HepG2 (cell line): ENCODE measurements at places on chromosomes 3 and 15. TPM values are rescaled to one million over a fixed set of nuclear protein-coding genes. Genes with fewer than 3 reads are reported as not detected.

Gene LSMEM2
- total RNA-seq: 0.07 TPM in 1 of 2 replicates, not detected in the other

DNA sequence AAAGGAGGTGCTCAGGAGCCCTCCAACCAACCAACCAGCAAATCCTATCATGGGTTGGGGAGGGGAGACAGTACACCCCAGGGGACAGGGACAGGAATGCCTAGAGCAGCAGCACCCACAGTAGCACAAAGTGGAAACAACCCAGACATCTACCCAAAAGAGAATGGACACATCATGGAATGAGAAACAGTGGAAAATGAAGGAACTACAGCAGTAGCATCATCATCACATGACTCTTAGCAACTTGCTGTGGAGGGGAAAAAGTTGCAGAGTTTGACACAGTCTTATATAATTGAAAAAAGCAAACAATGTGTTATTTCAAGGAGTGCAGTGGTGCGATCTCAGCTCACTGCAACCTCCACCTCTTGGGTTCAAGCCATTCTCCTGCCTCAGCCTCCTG lies 11.0 kb downstream of the C3orf22 start:
- H3K27ac ChIP-seq: no peak overlapping the region
- H3K4me1 ChIP-seq: peaks cover 8% of the 10 kb centered on the region; the same call in 1 of the 2 replicates
- no peak overlapping the region for H3K4me3 ChIP-seq
- peaks cover 3% of the 10 kb centered on the region; the same call in 1 of the 2 replicates for H3K27me3 ChIP-seq
- no peak for DNase-seq
- peaks cover 8% of the 10 kb centered on the region; the same call in 1 of the 3 replicates for H3K36me3 ChIP-seq

DNA sequence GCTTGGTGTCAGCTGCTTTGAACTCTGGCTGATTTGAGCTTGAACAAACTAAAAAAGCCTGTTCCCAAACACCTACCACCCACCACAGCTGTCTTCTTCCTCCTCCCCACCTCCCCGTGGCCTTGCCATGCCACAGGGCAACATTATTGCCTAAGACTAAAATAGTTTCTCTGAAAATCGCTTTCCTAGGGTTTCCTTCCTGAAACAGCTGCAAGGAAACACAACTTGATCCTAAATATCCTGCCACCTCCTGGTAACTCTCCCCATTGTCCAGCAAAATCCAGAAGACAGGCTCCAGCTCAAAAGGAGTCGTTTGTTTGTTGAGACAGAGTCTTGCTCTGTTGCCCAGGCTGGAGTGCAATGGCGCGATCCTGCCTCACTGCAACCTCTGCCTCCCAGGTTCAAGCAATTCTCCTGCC lies 193.9 kb upstream of the TPM1 start:
- H3K4me3 ChIP-seq: no peak overlapping the region
- H3K36me3 ChIP-seq: no peaks in the 10 kb centered on the region
- peak; percentile 13 for DNase-seq
- peak overlapping the region; percentile 43 for H3K27ac ChIP-seq
- H3K4me1 ChIP-seq: peaks cover 80% of the 10 kb centered on the region
- H3K27me3 ChIP-seq: no peaks in the 10 kb centered on the region

- H3K4me1 ChIP-seq: no peaks in the 10 kb centered on the region
- H3K4me3 ChIP-seq: no peak overlapping the region
- no peak overlapping the region for H3K27ac ChIP-seq
- no peak for DNase-seq
- no peaks in the 10 kb centered on the region for H3K27me3 ChIP-seq
Observed at GRCh38 chr3:42375121-42375800, 35.1 kb downstream of the LYZL4 start.

DNA sequence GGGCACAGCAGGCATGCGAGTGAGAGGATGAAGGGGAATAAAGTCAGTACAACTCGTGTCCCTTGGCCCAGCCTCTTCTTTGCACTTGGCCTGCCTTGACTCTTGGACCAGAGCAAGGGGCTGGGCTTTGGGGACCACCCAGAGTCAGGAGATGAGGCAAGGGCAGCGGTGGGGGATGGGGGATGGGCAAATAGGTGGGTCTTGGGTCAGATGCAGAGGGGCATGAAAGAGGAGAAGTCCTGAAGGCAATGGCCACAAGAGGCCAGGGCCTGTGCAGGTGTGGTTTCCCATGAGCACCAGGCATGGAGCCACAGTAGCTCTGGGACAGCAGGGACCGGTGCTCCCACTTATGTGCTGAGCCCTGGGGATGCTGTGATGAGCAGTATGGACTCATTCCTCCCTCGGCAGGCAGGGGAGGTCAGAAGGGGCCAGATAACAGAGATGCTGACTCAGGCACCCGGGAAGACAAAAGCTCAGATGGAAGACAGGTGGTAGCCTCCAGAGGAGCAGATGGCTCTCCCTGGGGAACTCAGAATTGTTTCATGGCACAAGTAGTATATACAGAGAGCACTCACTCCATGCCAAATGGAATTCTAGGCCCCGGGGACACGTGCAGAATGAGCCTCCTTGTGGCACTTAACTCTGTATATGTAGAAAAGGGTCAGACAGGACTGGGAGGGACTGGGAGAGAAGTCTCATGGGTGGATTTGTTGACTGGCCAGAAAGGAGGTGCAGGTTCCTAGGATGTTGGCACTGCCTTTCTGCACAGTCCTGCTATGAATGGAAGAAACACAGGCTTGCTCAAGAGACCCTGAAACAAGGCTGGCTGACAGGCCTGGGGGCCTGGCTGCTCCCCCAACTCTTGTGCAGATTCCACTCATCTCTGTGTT lies 14.3 kb downstream of the ZBTB47 start:
- peaks cover 12% of the 10 kb centered on the region for H3K4me1 ChIP-seq
- H3K27me3 ChIP-seq: no peaks in the 10 kb centered on the region
- H3K4me3 ChIP-seq: no peak overlapping the region
- no peak for DNase-seq
- H3K36me3 ChIP-seq: no peaks in the 10 kb centered on the region

Gene RBPMS2
- total RNA-seq: not detected in 2 replicates

DNA sequence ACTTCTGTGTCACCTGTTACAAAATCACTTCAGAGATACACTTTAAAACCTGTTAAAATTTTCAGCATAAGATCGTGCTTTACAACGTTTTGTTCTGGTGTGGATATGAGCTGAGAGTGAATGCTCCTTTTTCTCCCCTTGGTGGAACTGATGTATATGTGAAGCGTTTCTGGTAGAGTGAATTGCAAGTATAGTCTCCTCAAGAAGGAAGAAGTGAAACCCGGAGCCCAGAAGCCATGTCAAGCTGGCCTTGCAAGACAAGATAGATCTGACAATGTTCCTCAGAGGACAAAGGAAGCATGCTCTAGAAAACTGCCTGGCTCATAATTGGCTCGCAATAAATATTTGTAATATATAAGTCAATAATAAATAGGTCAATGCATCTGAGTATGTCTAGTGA lies 23.6 kb downstream of the SERPINI2 start:
- H3K36me3 ChIP-seq: no peaks in the 10 kb centered on the region
- H3K4me1 ChIP-seq: no peaks in the 10 kb centered on the region
- DNase-seq: no peak
- no peak overlapping the region for H3K27ac ChIP-seq

GRCh38 chr3:17656264-17656663 lies 86.2 kb downstream of the TBC1D5 start:
- H3K4me1 ChIP-seq: no peaks in the 10 kb centered on the region
- H3K4me3 ChIP-seq: no peak overlapping the region
- DNase-seq: no peak
- no peaks in the 10 kb centered on the region for H3K27me3 ChIP-seq
- H3K36me3 ChIP-seq: no peaks in the 10 kb centered on the region
- no peak overlapping the region for H3K27ac ChIP-seq

Gene AGBL1
- total RNA-seq: not detected in 2 replicates

DNA sequence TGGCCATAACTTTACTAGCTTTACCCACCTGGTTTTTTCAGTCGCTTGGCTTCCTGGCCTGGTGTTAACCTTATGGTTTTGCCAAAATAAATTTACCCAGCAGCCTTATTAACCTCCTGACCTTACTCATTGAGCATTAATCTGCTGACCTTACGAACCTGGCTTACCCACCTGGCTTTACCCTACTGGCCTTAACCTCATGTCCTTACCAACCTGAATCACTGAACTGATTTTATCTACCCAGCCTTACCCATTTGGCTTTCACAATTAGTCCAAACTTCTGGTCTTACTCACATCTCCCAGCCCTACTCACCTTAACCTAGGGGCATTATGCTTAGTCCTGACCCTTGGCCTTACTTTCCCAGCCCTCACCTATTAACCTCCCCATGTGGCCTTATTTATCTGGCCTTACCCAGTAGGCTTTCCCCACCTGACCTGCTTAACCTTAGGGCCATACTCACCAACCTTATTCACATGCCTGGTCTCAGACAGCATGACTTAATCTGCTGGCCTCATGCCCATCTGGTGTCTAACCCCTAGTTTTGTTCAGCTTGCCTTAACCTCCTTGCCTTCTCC lies 93.4 kb downstream of the IL12A start:
- no peak overlapping the region for H3K27ac ChIP-seq
- no peaks in the 10 kb centered on the region; the same call in 1 of the 2 replicates for H3K27me3 ChIP-seq
- no peak overlapping the region for H3K4me3 ChIP-seq
- H3K36me3 ChIP-seq: no peaks in the 10 kb centered on the region

Gene STX19
- not detected in 2 replicates for total RNA-seq

DNA sequence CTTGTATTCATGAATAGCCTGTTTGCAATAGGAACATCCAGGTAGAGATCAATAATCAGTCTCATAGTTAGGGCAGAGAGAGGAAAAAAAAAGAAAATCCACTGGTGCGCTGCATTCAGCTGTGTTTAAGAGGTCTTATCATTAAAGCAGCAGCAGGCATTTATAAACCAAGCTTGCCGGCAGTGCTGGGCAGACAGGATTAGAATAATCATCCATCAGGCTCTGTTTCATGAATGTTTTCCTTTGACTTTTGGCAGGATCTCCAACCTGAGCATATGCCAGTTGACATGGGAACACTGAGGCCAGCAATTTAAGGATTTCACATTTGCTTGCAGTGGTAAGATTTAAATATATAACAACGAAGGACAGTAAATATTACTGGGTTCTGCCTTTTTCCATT lies 305.2 kb upstream of the SEMA6D start:
- DNase-seq: no peak
- H3K4me1 ChIP-seq: peaks cover 11% of the 10 kb centered on the region; the same call in 1 of the 2 replicates
- H3K4me3 ChIP-seq: no peak overlapping the region
- H3K36me3 ChIP-seq: no peaks in the 10 kb centered on the region

DNA sequence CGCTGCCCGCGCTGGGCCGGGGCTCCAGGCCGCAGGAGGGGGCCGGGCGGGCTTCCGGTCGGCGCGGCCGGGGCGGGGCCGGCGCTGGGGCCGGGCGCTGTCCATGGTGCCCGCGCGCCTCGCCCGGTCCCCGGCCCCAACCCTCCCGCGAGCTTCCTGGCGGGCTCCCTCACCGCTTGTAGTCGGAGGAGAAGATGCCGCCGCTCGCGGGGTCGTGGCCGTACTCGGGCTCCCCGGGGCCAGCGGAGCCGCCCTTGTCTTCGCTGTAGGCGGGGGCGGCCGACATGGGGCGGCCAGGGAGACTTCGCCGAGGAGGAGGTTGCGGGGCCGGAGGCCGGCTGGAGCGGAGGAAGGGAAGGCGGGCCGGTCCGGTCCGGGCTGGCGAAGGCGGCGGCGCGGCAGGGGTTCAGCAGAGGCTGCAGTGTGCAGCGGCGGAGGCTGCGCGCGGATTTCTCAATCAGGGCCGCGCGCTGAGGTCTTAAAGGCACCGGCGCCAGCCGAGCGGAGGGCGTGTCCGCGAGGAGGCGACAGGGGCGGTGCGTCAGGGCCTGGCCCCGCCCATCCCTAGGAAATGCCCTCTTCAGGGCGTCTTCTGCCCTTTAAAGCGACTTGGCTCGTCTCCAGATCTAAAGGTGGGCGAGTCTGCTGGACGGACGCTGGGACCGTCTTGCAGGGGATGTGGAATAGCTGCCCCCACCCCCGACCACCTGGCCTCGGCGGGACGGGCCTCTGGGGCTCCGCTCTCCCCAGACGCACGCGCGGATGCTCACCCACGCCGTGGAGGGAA lies at the start of gene AP3B2:
Gene AP3B2, minus strand, starts transcription at position 455 of the 787 bp plus-strand sequence. Its CDS starts 169 bp downstream, at position 286.
- H3K4me1 ChIP-seq: peaks cover 6% of the 10 kb centered on the region; the same call in 1 of the 2 replicates
- H3K27ac ChIP-seq: no peak within 1 kb of the TSS
- no peaks in the 10 kb centered on the region for H3K36me3 ChIP-seq
- H3K27me3 ChIP-seq: peaks cover 3% of the 10 kb centered on the region
- peak within 1 kb of the TSS; percentile 68 for H3K4me3 ChIP-seq
- peak; percentile 16 for DNase-seq

DNA sequence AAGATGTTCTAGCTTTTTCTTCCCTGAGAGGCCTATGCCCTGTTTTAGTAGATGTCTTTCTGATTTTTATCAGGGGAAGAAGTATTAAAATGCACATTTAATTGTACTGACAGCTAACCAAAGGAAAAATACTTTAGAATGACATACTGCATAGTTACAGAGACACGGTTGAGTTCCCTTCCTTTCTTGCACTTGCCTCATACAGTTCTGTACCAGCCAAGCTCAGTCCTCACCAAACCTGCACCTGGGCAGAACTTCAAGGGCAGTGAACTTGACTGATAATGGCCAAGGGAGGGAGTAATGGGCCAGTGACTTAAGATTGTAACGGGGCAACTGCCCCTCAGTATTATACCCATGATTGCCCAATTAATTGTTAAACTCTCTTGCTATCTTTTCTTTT lies 34.1 kb upstream of the RASGRP1 start:
- DNase-seq: no peak
- no peak overlapping the region for H3K27ac ChIP-seq
- H3K36me3 ChIP-seq: no peaks in the 10 kb centered on the region
- H3K4me1 ChIP-seq: no peaks in the 10 kb centered on the region
- no peak overlapping the region for H3K4me3 ChIP-seq

Gene RNU5B-1
- total RNA-seq: 417 and 1,646 TPM in 2 replicates

DNA sequence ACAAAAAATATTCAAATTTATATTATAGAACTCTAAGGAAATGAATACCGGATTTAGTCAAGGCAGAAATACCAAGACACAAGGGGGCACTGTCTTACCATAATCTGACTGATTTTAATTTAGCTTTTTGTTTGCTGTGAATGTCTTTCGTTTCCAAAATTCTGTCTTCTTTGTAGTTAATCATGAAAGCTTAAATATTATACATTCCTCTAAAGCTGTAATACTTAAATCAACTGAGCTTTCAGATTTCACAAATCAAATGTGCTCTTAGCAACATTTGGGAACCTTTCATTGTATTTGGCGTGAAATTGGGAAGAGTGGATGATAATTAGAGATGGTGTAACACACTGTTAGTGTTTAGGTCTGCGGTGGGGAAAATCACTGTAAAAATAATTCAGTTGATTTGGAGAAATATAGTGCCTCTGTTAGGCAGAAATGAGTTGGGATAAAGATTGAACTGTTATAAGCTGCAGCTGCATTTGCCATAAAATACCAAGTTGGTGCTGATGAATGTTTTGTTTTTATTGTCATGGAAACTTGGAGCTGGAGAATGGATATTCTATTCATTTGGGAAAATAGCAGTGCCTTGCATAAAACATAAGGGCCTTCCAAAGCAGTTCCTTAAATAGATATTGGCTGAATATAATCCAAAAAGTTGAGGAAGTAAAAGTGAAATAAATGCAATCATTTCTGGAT lies 228.2 kb downstream of the TCF12 start:
- no peaks in the 10 kb centered on the region; the same call in 2 of the 3 replicates for H3K36me3 ChIP-seq
- H3K27me3 ChIP-seq: no peaks in the 10 kb centered on the region
- H3K27ac ChIP-seq: no peak overlapping the region
- DNase-seq: peak; percentile 9

Gene CYP8B1
- 0.58 and 0.90 TPM in 2 replicates for total RNA-seq

Gene PRRT3
- total RNA-seq: 0.29 and 0.44 TPM in 2 replicates

Gene AHSG
- total RNA-seq: 916 and 2,043 TPM in 2 replicates
